Thoracic aorta (tissue), 2 donors: ENCODE measurements at places on chromosomes 4 and X.

GRCh38 chrX:47191806-47192401 is 1.7 kb upstream of the UBA1 start:
- peaks cover 16% of the 10 kb centered on the region for H3K4me1 ChIP-seq
- H3K36me3 ChIP-seq: no peaks in the 10 kb centered on the region
- H3K4me3 ChIP-seq: peak overlapping the region; percentile 76
- no peak for DNase-seq

GRCh38 chr4:162852642-162853041 is 314.0 kb downstream of the NAF1 start:
- H3K27me3 ChIP-seq: no peaks in the 10 kb centered on the region
- DNase-seq: no peak
- H3K4me1 ChIP-seq: no peaks in the 10 kb centered on the region
- no peaks in the 10 kb centered on the region for H3K36me3 ChIP-seq

DNA sequence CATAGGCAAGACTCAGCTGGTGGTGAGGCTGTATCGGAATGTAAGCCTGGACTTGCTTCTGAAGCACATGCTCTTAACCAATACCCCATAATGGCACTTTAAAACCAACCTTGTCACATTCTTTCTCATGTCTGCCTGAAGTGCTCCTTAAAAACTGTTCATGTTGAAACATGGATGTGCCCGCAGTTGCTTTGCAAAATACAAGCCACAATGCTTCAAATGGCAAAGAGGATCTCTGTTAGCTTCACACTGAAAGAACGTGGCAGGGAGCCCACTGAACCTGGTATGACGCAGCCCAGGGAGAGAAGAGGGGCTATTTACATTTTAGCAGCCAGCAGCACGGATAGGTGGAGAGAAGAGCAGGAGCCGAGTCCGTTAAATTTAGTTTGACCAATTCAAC is 29.3 kb downstream of the SOD3 start:
- no peak overlapping the region for H3K27ac ChIP-seq
- no peaks in the 10 kb centered on the region for H3K27me3 ChIP-seq
- H3K4me3 ChIP-seq: no peak overlapping the region
- no peak for DNase-seq
- peaks cover 12% of the 10 kb centered on the region for H3K36me3 ChIP-seq
- H3K4me1 ChIP-seq: no peaks in the 10 kb centered on the region

DNA sequence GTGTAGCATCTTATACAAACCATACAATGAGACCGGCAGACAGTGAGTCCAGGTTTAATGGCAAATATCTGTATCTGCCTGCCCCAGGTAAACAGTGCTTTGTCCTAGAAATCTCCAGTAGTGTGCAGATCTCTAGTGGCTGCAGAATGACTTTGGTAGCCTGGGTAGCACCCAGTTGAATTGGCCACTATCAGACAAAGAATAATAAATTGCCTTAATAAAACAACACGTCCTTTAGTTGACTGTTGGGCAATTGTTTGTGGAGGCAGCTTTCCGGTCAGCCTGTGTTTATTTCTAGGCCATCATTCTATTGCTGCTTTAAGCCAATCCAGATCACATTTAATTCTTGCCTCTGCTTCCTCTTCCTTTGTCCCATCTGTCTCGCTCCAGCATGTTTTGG is 52.5 kb downstream of the SNX25 start:
- no peaks in the 10 kb centered on the region for H3K27me3 ChIP-seq
- no peak overlapping the region for H3K27ac ChIP-seq
- no peak overlapping the region for H3K4me3 ChIP-seq
- H3K36me3 ChIP-seq: no peaks in the 10 kb centered on the region
- H3K4me1 ChIP-seq: peaks cover 2% of the 10 kb centered on the region

GRCh38 chr4:40564815-40565483 is 64.7 kb downstream of the RBM47 start:
- no peaks in the 10 kb centered on the region for H3K36me3 ChIP-seq
- no peaks in the 10 kb centered on the region for H3K27me3 ChIP-seq
- no peak overlapping the region for H3K27ac ChIP-seq
- H3K4me3 ChIP-seq: no peak overlapping the region

GRCh38 chr4:76783836-76784235 is 114.1 kb downstream of the SOWAHB start:
- DNase-seq: no peak
- no peak overlapping the region for H3K4me3 ChIP-seq
- peaks cover 11% of the 10 kb centered on the region for H3K4me1 ChIP-seq
- no peaks in the 10 kb centered on the region for H3K27me3 ChIP-seq
- H3K27ac ChIP-seq: no peak overlapping the region

GRCh38 chr4:7311205-7311604 is 118.9 kb downstream of the SORCS2 start:
- H3K4me1 ChIP-seq: no peaks in the 10 kb centered on the region
- H3K36me3 ChIP-seq: no peaks in the 10 kb centered on the region
- H3K27me3 ChIP-seq: no peaks in the 10 kb centered on the region
- no peak overlapping the region for H3K4me3 ChIP-seq
- DNase-seq: no peak

- H3K36me3 ChIP-seq: no peaks in the 10 kb centered on the region
- DNase-seq: no peak
- H3K4me1 ChIP-seq: peaks cover 35% of the 10 kb centered on the region
- H3K27me3 ChIP-seq: no peaks in the 10 kb centered on the region
Observed at GRCh38 chrX:41449131-41449530, 2.0 kb downstream of the NYX start.

DNA sequence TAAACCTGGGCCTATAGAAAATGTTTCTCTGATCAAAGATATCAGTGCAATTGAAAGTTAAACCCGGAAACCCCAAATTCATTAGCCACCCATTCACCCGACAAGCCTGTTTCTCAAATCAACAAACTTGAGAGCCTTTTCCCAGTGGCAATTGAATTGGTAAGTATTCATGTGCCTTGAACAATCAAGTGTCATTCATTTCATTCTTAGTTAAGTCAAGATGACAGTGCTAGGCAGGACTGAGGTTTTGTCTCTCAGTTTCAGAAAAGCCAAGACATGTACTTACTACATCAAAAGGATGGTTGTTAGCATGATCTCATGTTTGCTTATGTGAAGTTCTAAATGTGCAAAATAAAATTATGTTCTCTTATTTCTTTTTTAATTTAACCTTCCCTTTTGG is 32.3 kb downstream of the CC2D2A start:
- no peaks in the 10 kb centered on the region for H3K36me3 ChIP-seq
- no peak for DNase-seq
- no peak overlapping the region for H3K27ac ChIP-seq
- peaks cover 2% of the 10 kb centered on the region for H3K4me1 ChIP-seq

DNA sequence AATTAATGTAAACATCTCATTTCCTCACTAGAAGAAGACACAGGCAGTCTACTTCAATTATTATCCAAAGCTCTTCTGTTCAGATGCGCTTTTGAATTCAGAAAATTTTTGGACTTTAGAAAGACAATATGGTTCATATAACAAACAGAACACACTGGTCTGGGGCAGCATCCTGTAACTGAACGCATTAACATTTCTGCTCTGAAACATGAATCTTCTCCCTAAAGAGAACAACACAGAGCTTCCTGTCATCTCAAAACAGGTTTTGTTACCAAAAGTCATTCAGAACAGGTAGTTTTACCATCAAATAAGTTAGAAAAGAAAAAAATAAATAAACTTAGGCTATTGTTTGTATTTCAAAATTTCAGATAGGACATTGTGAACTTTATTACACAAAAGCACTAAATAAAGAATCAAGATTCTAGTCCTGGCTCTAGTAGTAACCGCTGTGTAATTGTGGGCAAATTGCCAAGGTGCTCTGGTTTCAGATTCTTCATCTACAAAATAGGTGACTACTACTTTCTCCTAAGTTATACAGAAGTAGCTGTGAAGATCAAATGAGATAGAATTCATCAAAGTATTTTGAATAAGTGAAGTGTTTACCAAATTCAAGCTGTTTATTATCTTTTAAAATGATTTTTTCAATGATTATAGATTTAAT is 252.3 kb upstream of the RASGEF1B start:
- DNase-seq: no peak
- no peak overlapping the region for H3K27ac ChIP-seq
- peaks cover 9% of the 10 kb centered on the region for H3K4me1 ChIP-seq
- H3K36me3 ChIP-seq: no peaks in the 10 kb centered on the region
- no peak overlapping the region for H3K4me3 ChIP-seq
- H3K27me3 ChIP-seq: no peaks in the 10 kb centered on the region

DNA sequence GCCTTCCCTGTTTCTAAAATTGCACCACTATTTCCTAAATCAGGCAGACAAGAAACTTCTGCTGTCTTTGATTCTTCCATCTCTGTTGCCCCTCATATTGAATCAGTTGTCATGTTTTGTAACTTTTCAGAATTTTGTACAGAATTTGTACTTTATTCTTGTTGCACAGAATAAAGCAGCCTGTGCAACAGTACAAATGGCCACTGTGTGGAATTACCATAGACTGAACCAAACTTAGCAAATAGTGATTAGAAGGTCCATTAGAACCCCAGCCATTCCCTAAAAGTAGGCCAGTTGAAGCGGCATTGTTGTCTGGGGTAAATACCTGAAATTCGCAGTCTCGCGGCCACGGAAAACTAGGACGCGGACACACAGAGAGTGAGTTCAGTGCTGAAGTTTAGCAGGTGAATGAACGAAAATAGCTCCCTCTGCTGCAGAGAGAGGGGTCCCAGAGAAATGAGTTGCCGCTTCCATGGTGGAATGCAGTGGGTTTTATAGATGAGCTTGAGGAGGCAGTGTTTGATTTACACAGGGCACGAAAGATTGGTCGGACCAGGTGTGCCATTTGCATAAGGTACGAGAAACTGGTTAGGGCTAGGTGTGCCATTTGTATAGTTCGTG is 71.8 kb downstream of the C4orf33 start:
- H3K4me3 ChIP-seq: no peak overlapping the region
- no peaks in the 10 kb centered on the region for H3K36me3 ChIP-seq
- no peaks in the 10 kb centered on the region for H3K27me3 ChIP-seq
- DNase-seq: no peak

DNA sequence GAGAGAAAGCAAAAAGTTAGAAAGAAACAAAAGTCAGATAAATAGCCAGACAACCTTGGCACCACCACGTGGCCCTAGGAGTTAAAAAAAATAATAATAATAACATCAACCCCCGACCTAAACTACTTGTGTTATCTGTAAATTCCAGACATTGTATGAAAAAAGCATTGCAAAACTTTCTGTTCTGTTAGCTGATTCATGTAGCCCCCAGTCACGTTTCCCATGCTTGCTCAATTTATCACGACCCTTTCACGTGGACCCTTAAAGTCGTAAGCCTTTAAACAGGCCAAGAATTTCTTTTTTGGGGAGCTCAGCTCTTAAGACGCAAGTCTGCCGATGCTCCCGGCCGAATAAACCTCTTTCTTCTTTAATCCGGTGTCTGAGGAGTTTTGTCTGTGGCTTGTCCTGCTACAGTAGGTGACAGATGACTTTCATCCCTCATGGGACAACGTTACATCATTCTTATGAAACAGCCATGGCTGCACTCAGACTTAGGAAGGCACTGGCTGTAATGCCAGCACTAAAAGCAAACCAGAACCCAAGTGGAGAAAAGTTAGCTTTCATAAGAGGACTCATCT is 520 bp downstream of the ACOX3 start:
- H3K27ac ChIP-seq: peak overlapping the region; percentile 97
- H3K4me3 ChIP-seq: peak overlapping the region; percentile 87
- H3K27me3 ChIP-seq: no peaks in the 10 kb centered on the region
- H3K4me1 ChIP-seq: peaks cover 23% of the 10 kb centered on the region
- DNase-seq: no peak
- H3K36me3 ChIP-seq: no peaks in the 10 kb centered on the region

- no peak for DNase-seq
- H3K27me3 ChIP-seq: no peaks in the 10 kb centered on the region
Observed at GRCh38 chr4:57763070-57763469, 652.9 kb upstream of the IGFBP7 start.

- H3K4me1 ChIP-seq: no peaks in the 10 kb centered on the region
- H3K4me3 ChIP-seq: no peak overlapping the region
- DNase-seq: no peak
Observed at GRCh38 chrX:68421636-68422035, 11.7 kb downstream of the OPHN1 start.

DNA sequence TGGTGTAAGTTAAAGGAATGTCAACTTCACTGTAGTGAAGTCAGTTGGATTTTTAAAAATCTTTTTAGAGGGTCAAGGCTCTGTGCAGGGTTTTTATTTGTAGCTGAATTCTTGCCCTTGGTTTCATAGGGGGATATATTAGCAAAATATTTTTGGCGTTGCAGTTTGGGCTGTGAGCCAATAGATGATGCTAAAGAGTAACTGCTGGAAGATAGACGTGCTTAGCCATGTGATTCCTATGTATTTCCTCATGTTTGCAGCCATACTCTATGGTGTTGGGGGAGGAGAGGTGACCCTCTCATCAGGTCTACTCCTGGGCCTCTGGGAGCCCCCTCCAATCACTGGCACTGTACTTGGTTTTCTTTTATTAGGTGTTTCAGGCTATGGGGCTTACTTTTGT is 246.7 kb upstream of the ARHGAP24 start:
- H3K27ac ChIP-seq: no peak overlapping the region
- no peaks in the 10 kb centered on the region for H3K4me1 ChIP-seq
- no peaks in the 10 kb centered on the region for H3K36me3 ChIP-seq
- no peak overlapping the region for H3K4me3 ChIP-seq
- DNase-seq: no peak

DNA sequence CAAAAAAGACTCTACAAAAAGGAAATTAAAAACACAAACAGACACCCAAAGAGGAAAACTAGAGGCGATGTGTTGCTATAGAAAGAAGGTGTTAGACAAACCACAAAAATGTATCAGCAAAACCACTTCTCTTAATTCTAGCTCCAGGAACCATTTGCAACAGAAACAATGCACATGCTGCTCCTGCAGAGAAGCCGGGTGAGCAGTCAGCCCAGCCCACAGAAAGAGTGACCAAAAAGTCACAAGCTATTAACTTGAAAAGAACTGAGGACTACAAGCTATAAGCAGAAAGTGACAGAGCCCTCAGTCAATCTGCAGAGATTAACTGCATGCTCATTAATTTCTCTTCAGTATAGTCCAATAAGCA is 96.2 kb upstream of the KLHL13 start:
- no peaks in the 10 kb centered on the region for H3K36me3 ChIP-seq
- H3K27ac ChIP-seq: no peak overlapping the region
- no peaks in the 10 kb centered on the region for H3K27me3 ChIP-seq
- no peaks in the 10 kb centered on the region for H3K4me1 ChIP-seq

GRCh38 chr4:128378668-128379067 is 91.1 kb upstream of the PGRMC2 start:
- no peak overlapping the region for H3K27ac ChIP-seq
- H3K4me1 ChIP-seq: no peaks in the 10 kb centered on the region
- no peak overlapping the region for H3K4me3 ChIP-seq
- H3K27me3 ChIP-seq: no peaks in the 10 kb centered on the region

DNA sequence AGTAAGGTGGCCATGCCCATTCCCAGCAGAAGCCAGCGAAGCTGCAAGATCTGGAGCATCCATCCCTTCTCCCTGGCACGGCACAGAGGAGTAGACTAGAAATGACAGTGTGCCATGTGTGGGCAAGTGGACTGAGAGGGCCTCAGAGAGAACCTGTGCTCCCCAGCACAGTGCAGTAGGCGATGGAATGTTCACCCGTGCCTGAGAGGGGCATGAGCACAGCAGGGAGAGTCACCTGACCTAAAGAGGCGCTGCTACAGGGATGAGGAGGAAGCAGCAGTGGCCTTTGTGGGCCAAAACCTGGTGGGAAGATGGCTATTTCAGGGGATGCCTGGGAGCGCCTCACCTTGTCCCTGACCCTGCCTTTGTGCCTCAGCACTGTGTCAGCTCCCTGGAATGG is 8.0 kb upstream of the CDKN2AIP start:
- H3K4me3 ChIP-seq: no peak overlapping the region
- no peaks in the 10 kb centered on the region for H3K36me3 ChIP-seq
- no peak overlapping the region for H3K27ac ChIP-seq
- DNase-seq: no peak
- no peaks in the 10 kb centered on the region for H3K27me3 ChIP-seq

GRCh38 chrX:135688137-135688536 is 25.3 kb upstream of the CT45A1 start:
- no peaks in the 10 kb centered on the region for H3K36me3 ChIP-seq
- H3K27me3 ChIP-seq: no peaks in the 10 kb centered on the region
- H3K4me3 ChIP-seq: no peak overlapping the region
- H3K4me1 ChIP-seq: no peaks in the 10 kb centered on the region
- H3K27ac ChIP-seq: no peak overlapping the region
- no peak for DNase-seq
